Globus pallidus (tissue), 1 donor: ENCODE measurements at places on chromosomes 5 and 9.

- DNase-seq: no peak
Measured at GRCh38 chr9:86771941-86772634, 175.2 kb downstream of the GAS1 start.

- no peak for DNase-seq
Measured at GRCh38 chr5:42490831-42491230, 67.6 kb downstream of the GHR start.

GRCh38 chr9:84822589-84823233, 153.2 kb downstream of the NTRK2 start:
- DNase-seq: no peak

GRCh38 chr5:111680737-111681413, 76.1 kb downstream of the NREP start:
- DNase-seq: no peak

- DNase-seq: peak; percentile 42
Measured at GRCh38 chr5:9774472-9775079, 144.4 kb upstream of the TAS2R1 start.
